ENCODE measurements at places on chromosomes 3 and 15.

GRCh38 chr3:124654470-124654845 lies 75.8 kb upstream of the UMPS start:
- DNase-seq: no peak

DNA sequence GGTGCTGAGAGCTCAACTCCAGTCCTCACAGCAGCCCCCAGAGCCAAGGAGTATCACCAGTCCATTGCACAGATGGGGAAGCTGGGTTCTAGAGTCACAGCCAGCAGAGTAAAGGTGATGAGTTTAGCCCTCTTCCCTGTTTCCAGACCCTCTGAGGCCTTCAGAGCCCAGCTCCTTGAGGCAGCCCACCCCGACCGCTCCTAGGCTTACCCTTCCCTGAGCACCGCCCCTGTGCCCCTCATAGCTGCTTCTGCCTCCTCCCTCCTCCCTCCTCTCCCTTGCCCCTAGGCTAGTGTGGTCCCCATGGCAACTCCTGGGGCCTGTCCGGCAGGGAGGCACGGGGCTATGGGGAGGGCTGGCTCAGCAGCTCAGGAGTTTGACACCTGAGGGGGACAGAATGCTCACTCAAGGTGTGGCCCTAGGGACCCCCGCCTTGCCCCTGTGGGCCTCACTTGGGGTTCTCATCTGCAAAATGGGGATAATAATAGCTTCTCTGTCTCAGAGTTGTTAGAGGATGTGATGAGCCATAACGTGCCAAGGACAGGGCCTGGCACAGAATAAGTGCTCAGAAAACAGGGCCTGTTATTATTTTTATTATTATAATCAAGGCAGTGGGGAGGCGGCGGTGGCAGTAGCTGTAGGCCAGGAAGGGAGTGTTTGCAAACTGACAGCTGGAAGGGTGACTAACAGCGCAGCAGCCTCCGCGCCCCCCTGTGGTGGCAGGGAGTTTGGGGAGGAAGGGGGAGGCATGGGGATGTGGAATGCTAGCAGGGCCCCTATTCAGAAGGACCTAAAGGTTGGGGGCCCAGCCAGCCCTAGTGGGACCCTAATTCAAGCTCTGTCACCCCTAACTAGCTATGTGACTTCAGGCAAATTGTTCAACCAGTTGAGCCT lies 11.5 kb downstream of the CSK start:
- no peak for DNase-seq

DNA sequence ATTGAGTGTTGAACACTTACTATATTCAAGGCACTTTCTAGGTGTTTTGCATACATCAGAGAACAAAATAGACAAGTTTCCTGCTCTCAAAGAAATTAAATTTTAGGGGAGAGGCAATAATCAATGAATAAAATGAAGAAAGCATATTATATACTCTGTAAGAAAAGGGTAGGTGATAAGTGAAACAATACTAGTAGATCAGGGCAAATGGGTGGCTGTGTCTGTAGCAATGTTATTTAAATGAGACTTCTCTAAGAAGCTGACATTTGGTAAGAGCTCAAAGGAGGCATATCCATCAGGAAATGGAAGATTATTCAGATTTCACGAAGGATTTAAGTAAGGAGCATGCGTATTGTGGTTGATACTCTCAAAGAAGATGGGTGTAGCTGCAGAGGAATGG lies 1291.6 kb downstream of the NSUN3 start:
- DNase-seq: no peak

- no peak for DNase-seq
Observed at GRCh38 chr3:101466465-101467309, 46.3 kb downstream of the SENP7 start.

DNA sequence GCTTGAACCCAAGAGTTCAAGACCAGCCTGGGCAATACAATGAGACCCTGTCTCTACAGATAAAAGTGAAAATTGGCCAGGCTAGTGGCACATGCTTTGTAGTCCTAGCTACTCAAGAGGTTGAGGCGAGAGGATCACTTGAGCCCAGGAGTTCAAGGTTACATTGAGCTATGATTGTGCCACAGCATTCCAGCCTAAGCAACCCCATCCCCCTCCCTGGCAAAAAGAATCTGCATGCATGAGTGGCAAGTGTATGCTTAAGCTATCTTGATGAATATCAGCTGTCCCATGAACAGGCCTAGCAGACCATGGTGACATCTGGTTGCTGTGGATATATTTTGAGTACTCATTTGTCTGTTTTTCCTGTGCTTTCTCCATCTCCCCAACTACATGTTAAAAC lies 4.7 kb downstream of the ATRIP start:
- DNase-seq: no peak
